Cortex of kidney (tissue), 1 donor: ENCODE measurements at places on chromosomes 12 and 14.

DNA sequence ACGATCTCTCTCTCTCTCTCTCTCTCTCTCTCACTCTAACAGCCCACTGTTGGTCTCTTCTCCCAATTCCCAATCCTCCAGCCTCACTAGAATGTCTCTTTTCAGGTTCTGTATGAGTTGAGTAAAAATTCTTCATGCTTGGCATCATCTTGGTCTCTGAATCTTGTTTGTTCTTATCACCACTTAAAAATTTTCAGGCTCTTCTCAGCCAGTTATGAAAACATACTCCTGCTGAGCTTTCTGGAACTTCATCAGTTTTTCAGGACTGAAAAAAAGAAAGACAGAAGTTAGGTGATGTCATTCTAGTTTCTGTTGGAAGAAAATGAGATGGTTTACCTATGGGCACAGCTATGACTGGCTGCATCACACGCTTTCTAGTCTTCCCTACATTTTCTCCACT is 11.5 kb upstream of the IL22 start:
- DNase-seq = no peak

- DNase-seq = no peak
Measured at GRCh38 chr14:50087341-50088116, 28.8 kb downstream of the VCPKMT start.

GRCh38 chr14:102729825-102730224 is 47.4 kb upstream of the TRAF3 start:
- no peak for DNase-seq

GRCh38 chr14:81710232-81710845 is 176.7 kb upstream of the SEL1L start:
- no peak for DNase-seq

- DNase-seq = no peak
Measured at GRCh38 chr12:46300910-46301309, 32.1 kb upstream of the SLC38A1 start.

GRCh38 chr12:132143336-132144071 is 615 bp downstream of the DDX51 start:
- no peak for DNase-seq

DNA sequence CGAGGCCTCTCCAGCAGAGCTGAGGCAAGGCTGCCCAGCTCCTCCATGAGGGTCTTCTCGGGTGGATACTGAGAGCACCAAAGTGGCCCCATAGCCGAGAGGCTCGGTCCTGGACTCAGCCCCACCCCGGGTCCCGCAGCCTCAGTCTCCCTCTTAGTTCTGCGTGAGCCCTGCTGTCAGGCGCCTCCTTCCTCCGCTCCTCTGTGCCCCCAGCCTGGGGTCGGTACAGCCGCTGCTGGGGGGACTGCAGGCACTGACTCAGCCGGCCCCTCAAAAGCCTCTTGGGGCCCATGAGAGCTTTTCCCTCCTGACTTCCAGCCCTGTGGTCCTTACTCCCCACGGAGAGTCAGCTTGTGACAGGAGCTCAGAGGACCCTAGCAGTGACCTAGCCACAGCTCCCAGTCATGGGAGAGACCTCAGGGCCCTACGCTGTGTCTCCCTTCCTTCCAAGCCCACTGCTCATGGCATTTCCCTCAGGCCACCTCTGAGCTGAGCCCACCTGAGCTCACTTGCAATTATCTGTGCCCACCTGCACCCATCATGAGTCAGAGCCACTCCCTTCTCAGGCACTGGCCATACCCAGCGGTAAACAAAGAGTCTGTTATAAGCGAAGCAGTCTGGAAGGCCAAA is 295.0 kb upstream of the RTL1 start:
- no peak for DNase-seq

GRCh38 chr12:100348657-100349454 is 8.0 kb upstream of the SLC17A8 start:
- DNase-seq = no peak

- DNase-seq = no peak
Measured at GRCh38 chr12:106303202-106303820, 778 bp downstream of the TCP11L2 start.

- DNase-seq = no peak
Measured at GRCh38 chr12:95205016-95205624, 12.1 kb downstream of the FGD6 start.

DNA sequence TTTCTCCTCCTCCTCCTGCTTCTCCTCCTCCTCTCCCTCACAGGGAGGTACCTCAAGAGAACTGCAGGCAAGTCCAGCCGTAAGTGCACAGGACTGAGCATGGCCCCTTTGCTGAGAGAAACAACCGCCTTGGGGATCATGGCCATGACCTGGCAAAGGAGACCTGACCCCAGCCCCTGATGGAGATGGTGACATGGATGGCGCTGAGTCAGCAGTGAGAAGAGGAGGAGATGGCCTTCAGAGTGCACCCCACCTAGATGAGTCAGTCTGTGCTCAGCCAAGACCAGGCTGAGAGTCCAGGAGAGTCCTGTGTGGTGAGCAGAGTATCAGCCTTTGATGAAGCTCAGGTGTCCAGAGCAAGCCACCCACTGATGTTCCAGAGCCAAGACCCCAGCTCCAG is 36.4 kb downstream of the MEG3 start:
- DNase-seq = no peak

- DNase-seq = no peak
Measured at GRCh38 chr12:11877869-11878780, 192.6 kb upstream of the BCL2L14 start.

GRCh38 chr12:106138357-106138632 is 459 bp downstream of the NUAK1 start:
- DNase-seq = no peak

- DNase-seq = no peak
Measured at GRCh38 chr12:100733817-100734593, 60.6 kb upstream of the ANO4 start.

GRCh38 chr14:75310295-75311111 is 31.9 kb downstream of the FOS start:
- DNase-seq = no peak

DNA sequence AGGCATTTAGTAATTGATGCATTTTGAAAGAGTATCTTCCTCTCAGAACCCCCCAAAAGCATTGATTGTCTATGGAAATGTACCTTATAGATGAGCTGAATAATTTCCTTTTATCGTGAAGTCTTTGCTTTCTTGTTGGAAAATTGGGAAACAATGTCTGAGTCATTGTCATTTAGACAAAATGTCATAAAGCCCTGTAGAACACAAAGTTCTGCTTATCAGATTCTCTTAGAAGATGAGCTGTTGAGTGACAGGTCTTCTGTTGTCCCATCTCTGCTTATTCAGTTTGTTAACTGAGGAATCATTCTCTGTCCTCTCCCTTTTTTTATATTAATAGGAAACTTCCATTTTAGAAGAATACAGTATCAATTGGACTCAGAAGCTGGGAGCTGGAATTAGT is 22.9 kb downstream of the MAPKAPK5 start:
- no peak for DNase-seq

DNA sequence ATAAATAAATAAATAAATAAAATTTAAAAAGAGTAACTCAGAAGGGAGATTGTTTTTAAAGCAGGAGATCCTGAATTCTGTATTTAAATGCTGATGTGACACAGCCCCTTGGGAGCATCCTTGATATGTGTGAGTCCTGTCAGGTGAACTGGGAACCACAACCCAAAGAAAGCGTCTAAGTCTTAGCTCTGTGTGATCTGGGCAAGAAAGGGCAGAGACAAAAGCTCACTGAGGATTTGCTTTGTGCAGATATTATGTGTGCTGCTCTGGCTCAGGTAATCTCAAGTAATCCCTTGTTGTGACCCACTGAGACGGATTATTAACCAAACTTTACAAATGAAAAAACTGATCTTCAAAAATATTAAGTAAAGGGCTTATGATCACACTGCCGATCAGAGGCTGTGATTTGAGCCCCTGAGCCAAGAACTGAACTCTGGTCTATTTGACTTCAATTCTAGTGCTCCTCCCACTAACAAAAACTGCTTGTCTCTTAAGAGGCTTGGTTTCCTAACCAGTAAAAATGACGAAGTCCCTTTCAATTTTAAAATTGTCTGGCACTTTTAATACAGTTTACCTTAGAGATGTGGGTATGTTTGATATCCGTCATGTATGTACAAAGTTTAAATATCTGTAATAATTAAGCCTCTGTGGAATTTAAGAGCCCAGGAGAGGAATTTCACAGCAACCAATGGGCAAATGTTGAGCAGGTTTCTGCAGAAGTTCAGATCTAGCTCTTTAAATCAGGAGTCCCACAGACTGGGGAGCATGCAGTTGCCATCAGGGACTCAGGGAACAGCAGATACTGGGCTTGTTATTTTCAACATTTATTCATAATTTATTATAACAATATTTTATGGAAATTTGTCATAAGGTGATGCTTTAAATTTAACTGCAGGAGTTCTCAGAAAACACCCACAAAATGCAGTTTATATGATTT is 46.1 kb downstream of the CPM start:
- no peak for DNase-seq

- no peak for DNase-seq
Measured at GRCh38 chr12:122363782-122364181, 58.7 kb downstream of the CLIP1 start.

DNA sequence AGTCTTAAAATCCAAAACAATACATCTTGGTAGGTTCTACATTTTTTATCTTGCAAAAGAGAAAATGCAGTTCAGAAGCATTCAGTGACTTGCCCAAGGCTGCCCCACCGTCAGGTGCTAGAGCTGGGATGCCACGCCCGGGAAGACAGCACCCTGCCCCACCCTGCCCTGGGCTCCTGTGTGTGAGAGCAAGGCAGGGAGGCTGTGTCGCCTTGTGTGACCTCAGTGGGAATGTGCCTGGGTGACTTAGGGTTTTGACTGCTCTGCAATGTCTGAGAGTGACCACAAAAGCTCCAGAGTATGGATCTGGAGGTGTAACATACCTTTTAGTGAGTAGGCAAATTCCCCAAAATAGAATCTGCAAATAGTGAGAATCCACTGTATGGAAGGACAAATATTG is 60.0 kb downstream of the AACS start:
- no peak for DNase-seq

- no peak for DNase-seq
Measured at GRCh38 chr12:92259696-92260251, 114.1 kb upstream of the BTG1 start.

DNA sequence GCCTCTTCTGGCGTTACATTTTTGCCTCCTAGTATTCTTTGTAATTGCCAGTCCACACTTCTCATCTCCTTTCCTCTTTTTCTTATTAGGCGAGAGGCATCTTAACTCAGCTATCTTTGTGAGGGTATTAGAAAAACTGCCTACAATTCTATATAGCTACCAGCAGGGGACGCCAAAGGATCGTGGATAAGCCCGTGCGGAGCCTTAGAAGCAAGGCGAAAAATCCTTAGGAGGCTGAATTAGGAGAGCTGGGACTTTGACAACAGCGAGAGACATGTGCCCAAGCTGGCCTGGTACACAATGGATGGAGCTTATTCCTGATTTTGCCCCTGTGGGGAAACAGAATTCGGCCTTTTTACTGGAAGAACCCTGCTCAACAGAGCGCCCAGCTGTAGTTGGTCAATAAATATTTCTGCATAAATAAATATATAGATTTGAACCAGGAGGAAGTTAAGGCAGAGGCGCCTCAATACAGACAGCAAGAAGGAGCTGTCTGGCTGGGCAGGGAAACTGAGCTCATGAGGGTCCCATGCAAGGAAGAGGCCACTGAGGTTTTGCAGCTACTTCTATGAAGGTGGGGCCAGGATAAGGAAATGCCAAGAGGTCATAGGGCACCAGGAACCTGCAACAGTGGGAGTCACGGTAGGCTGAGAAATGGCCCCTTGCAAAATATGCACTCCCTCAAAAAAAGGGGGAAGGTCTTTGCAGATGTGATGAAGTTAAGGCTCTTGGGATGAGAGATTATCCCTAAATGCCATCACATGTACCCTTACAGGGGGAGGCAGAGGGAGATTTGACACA is 14.6 kb upstream of the RBM19 start:
- no peak for DNase-seq

DNA sequence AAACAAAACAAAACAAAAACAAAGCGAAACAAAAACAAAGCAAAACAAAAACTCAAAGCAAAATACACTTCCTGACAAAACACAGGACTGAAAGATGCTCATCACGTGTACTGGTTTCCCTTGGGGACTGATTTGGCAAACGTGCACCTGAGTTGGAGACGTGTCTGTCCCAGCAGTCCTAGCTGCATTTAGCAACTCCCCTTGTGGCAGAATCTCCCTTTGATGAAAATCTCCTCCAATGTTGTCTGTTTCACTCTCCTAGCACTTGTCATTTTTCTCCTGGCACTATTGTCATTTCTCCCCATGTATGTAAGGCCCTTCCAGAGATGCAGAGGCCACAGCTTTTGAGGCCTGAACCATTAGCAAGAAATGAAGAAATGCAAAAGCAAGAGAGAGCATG is 6.8 kb upstream of the SLC24A4 start:
- DNase-seq = no peak

DNA sequence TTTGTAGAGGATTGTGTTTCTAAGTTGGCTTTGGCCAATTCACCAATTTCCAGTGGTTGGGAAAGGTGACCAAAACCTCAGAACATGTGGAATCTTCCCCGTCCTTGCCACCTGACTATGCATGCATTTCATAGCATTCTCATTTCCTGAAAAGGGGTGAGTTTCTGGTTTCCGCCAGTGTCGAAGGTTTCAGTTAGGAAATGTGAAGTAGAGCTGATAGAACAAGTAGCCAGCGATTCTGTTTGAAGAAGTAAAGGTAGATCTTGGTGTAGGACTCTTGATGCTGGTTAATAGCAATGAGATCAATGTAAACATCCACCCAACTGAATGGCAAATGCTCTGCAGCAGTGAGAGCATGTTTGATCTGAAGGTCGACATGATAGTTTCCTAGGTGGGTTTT is 15.9 kb downstream of the SMOC1 start:
- no peak for DNase-seq

DNA sequence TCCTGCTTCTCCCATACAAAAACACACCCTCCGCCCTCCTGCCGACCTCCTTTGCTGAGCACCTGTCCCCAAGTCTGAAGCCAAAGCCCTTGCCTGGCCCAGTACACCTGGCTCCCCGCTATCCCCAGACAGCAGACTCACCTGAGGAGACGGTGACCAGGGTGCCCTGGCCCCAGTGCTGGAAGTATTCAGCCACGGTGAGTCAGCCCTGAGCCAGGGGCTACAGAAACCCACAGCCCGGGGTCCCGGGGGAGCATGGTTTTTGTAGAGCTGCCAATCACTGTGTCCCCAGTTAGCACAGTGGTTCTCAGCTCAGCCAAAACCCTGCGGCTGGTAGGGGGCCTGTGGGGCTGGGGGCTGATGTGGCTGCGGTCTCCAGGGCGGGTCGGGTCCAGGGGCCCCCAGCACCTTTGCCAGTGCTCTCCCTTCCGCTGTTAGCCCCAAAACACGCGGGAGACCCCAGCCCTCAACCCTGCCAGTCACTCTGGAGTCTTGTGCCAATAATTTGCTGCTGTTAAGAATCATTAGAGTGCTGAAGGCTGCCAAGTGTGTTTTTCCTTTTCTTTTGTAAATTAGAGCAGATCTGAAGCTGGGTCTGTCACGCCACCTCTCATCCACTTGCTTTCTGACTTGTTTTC is 339.0 kb downstream of the TMEM121 start:
- no peak for DNase-seq
